Epithelial cell of esophagus (primary cell): ENCODE measurements at places on chromosomes 11 and 22.

DNA sequence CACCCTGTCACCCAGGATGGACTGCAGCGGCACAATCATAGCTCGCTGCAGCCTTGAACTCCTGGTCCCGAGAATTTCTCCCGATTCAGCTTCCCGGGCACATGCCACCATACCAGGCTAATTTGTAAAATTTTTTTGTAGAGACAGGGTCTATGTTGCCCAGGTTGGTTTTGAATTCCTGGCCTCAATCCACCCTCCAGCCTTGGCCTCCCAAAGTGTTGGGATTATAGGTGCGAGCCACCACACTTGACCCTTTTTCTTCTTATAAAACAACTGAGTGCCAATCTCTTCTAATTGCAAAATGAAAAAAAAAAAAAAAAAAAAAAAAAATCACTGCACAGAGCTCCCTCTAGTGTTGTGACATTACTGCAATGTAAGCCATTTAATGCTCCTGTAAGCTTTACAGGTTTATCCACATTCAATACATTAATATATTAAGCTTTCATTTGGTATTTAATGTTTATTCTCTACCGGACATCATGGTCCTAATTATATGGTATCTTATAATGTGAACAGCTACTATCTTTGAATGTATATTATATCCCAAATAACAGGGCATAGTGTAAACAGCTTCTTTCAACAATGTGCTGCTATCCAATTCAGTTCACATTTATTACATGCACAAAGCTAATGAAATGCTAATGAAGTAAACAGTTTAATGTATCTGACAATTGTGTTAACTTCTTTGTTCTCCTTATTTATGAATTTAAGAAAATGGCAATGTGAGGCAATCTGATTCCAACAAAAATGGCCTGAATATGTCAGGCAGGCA lies 44.6 kb downstream of the COPB1 start:
- peak; percentile 34 for DNase-seq

DNA sequence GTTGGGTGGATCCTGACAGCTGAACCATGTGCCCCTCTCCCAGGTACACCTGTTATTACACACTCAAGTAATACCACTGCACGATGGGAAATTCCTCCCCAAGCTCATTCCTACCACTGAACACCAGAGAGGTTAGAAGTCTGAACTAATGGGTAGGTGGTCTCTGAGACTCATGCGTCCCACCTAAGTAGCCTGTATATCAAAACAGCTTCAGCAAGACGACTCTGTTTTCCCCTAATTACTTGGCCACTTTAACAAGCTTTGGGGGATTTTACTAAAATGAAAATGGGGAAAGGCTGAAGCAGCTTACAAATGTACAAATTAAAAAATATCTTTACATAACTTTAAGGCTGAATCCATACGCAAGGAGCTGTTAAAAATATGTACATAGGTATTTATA lies 29.4 kb downstream of the LGR4 start:
- no peak for DNase-seq

- DNase-seq: no peak
Measured at GRCh38 chr11:4006946-4007680, 87.5 kb upstream of the RRM1 start.

GRCh38 chr11:22456993-22457762 lies 119.0 kb downstream of the SLC17A6 start:
- peak; percentile 96 for DNase-seq

DNA sequence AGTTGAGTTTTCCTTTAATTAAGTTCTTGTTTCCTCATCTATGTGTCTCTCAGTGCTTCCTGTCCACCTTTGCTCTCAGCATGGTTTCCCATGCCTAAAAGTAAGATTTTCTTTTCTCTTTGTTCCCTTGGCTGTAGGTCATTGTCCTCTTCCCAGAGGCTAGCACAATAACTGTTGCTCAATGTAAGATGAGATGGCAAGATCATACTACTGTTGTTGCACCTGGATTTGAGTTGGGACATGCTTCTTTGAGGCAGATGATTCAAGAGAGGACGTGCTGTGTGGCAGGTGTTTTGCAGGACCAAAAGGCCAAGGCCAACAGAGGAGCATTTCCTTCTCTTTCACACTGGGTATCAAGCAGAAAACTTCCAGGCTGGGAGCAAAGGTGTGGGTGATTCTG lies 11.3 kb upstream of the NELL1 start:
- peak; percentile 15 for DNase-seq

DNA sequence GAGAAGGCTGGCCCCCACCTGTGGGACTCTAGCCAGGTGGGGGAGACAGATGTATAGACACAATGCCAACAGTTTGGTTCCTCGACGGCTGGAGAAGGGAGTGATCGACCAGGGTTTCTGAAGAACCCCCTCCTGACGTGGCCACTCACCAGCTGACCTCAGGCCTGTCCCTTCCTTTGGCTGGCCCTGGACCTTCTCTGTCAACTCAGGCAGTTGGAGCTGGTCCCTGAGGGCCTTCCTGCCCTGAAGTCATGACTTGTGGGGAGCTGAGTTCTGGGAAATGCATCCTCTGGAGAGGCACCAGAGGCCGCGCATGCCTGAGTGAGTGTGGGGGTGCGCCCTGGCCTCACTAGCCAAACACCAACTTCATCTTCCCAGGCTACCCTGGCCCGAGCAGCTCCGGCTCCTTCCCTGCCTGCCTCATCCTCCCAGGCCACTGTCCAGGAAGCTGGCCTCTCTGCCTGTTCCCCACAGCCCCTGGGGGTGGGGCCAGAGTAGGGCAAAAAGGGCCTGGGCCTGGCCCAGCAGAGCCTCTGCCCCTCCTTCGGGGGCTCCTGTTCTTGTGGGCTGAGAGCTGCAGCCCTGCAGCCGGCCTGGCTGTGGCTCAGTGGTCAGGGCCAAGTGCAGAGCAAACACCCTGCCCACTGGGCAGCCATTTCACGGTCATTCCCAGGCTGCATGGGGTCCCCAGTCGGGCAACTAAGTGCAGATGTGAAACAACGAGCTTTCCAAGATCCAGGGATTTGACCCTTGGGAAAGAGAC lies 23.6 kb downstream of the TXN2 start:
- DNase-seq: no peak

GRCh38 chr22:27915986-27916385 lies 3.1 kb downstream of the PITPNB start:
- DNase-seq: no peak

DNA sequence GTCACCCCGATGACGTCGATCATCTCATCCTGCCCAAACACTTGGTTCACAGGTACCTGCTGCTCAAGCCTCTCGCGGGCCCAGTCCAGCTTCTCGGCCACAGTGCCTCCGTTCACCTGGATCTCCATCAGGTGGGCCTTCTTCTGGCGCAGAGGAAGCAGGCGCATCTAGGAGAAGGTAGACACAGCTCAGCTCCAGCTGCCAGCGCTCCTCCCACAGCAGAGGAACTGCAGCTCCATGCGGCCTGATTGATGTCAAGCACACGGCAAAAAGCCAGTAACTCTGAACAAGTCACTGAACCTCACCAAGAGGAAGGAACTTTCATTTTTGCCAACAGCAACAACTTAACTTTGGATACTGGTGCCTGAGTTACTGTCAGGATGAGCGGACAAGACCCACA lies 4.0 kb downstream of the RPL3 start:
- DNase-seq: no peak

- DNase-seq: no peak
Measured at GRCh38 chr11:73121692-73122091, 20.4 kb downstream of the FCHSD2 start.

DNA sequence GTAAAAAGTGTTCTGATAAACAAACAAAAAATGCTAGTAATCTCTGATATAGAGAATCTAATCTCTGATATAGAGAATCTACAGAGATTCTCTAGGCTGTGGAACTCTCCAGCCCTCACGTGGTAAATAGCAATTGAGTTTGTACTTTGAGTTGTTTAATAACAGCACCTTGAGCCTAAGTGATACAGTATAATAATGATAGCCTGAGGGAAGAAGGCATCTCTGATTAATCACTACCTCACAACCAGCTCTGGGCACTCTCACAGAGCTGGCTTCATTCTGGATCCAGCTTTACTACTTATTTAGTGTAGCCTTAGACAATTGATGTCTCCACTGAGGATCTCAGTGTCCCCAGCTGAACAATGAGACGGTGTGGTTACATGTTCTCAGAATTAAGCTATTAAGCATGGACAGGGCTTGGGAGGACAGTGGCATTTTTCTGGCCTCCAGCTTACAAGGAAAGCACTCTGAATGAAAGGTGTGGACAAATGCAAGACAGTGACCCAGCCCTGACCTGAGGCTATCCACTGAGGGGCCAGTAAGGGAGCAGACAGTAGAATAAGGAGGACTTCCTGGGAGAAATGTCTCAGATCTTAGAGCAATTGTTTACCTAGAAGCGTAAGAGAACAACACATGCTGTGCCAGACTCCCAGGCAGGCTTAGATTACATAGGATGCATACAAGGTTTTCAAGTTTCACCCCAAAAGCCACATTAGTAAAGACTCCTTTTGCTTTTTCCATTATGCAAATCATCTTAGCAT lies 88.7 kb upstream of the DRD2 start:
- DNase-seq: peak; percentile 58

DNA sequence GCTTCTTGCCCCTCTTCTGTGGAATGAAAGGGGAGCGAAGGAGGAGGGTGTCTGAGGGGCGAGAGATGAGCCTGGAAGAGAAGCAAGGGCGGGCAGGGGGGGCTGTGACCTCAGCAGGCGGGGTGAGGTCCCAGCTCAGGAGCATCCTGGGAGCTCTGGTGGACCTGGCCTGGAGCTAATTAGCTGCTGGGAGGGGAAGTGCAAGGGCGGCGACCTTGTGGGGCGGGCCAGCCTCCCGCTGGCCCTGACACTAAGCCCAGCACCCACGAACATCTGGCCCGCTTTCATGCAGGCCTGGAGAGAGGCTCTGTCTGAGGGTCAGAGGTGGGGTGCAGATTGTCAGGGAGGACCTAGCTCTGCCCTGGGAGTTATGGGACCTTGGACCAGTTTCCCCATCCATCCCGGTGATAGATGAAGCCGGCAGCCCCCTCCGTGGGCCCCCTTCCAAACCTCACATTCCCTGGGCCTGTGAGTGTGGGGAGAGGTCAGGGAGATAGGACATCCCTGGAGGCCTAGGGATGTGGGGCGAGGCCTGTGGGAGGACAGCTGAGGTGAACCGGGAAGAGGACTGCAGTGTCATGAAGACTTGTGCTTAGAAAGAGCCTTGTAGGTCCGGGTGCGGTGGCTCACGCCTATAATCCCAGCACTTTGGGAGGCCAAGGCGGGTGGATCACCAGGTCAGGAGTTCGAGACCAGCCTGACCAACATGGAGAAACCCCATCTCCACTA lies 28.5 kb upstream of the CD82 start:
- DNase-seq: no peak

DNA sequence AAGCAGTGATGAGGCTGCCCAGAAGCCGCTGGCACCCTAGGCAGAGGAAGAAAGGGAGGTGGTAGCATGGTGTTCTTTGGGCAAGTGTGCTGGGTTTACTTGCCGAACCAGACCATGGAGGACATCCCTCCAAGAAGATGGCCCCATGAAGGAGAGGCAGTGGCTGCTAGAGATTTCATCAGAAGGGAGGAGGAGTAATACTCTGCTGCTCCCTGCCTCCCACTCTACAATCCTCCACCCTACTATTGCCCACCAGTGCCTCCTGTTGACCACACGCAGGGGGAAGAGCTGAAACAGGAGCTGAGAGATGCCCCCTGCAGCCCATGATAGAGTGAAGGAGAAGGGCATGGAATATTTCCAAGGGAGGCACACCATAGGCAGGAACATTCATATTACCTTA lies 51.0 kb upstream of the PRSS23 start:
- no peak for DNase-seq

GRCh38 chr11:87604350-87604749 lies 566.6 kb downstream of the TMEM135 start:
- peak; percentile 80 for DNase-seq

DNA sequence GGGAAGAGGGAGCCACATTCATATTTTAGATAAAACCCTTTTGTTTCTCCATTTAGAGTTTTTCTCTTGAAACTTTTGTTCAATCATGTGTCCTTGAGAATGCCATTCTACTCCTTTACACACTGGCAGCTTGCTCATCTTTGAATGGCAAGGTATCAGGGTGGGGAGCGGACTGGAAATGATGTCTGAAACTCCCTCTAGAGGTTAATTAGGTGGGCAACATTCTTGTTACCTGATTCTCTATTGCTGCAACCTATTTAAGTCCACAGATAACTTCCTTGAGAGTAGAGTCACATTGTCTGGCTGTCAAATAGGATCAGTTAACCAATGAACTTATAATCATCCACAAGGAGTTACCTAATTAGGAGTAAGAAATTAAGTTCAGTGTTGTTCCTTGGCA lies 533.6 kb upstream of the API5 start:
- DNase-seq: no peak

- no peak for DNase-seq
Measured at GRCh38 chr11:76135491-76135890, 70.8 kb downstream of the WNT11 start.
